Astrocyte of the cerebellum (primary cell): ENCODE measurements at places on chromosomes 16 and 17.
A peak's percentile ranks its signal among the peaks of the same experiment; 100 is the strongest.

DNA sequence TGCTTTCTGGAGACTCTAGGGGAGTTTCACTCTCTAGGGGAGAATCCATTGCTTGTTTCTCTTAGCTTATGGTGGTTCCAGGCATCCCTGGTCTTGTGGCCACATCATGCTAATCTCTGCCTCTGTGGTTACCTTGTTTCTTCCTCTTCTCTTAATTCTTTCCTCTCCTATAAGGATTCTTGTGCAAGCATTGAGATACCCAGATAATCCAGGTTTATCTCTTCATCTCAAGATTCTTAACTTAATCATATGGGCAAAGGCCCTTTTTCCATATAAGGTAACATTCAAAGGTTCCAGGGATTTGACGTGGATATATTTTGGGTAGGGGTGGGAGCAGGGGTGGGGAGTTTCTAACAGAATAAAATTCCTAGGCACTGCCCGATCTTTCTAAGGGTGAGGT, 32.6 kb downstream of the FAM20A start:
- no peak for DNase-seq

GRCh38 chr17:79795795-79796443, 958 bp downstream of the CBX8 start:
- no peak for DNase-seq

DNA sequence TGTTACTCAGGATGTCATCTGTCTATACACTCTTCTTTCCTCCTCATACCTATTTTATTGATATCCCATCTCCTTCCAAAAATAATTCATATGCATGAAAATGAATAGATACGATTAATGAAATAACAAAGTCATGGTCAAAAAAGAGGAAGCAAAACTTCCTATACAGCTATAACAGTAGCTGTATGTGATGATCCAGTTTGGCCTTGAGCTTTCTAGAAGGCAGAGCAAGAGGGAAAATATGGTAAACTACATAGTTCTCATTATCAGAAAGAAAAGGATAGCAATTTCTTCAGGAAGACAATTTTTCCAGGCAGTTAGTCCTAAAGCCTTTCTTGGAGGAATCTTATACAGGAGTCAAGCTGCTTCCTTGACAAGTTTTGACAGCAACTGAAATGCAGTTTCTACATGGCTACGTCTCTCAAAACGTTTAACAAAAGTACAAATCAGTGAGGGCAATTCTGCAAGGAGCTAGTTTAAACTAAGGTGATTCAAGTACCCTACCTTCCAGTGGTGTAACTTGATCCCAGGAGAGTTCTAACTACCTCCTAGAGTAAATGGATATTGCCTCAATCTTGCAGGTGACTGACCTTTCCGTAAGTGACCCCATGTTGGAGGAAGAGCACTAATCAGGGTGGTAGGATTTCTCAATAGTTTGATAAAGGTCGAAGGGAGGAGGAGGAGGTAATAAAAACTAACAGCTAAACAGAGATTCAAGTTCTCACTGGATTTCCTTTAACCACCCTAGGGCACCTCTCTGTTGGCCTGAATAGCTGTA, 1.0 kb downstream of the SPAG5 start:
- DNase-seq: no peak

- DNase-seq: no peak
Measured at GRCh38 chr16:87851601-87852000, 17.7 kb downstream of the SLC7A5 start.

DNA sequence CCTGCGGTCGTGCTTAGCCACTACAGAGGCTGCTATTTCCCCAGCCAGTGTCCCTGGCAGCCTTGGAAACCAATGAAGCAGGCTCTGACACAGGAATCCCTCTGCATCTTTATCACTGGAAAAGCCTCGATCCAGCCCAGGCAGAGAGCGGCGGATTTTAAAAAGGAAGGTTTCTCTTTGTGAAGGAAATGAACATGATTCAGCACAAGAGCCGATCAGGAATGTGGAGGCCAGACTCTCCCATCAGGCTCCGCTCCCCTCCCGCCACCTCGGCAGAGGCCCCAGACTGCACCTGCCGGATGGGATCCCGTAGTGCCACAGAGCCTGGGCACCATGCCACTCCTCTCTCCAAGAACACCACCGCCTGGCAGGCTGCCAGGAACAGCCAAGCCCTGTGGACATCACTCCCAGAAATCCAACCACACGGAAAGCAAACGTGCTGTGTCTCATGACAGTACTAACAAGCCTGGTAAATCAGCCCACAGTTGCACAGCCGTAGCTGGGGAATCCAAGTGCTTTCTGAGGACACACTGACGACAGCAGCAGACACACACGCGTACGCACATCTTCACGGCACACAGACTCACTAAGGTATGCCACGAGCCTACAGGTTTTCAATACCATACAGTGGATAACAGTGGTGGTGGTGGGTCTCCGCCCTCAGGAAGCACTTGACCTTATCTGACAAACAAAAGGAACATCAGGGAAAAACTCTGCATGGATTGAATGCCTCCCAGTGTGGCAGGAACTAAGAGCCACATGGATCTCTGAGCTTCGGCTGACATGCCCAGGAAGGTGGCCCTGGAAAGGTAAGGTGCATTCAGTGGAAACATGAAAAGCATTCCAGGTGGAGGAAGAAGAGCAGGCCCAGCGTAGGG, 5.4 kb downstream of the LRRC75A start:
- DNase-seq: peak; percentile 55

- DNase-seq: no peak
Measured at GRCh38 chr17:30905742-30906100, 317 bp downstream of the TEFM start.

GRCh38 chr16:84058664-84059063, 16.1 kb upstream of the SLC38A8 start:
- DNase-seq: no peak

- no peak for DNase-seq
Measured at GRCh38 chr17:10177131-10177912, 21.1 kb downstream of the GAS7 start.

- no peak for DNase-seq
Measured at GRCh38 chr16:3952737-3953131, 72.2 kb upstream of the CREBBP start.

DNA sequence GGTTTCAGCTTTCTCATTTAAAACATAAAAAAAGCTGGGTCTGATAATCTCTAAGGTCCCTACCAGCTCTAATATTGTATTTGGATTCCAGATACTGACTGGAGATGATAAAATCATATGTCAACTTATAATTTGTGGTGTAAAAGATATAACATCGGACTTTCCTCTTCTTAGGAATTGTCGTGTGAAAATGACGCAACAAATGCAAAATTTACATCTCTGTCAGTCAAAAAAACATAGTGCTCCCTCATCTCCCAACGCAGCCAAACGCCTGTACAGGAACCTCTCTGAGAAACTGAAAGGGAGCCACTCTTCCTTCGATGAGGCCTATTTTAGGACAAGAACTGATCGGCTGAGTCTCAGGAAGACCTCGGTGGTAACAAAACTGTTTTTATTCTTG, 197.3 kb downstream of the ANKFN1 start:
- DNase-seq: no peak

GRCh38 chr16:68519225-68519745, 19.8 kb upstream of the ZFP90 start:
- no peak for DNase-seq

GRCh38 chr16:10558746-10559641, 21.4 kb downstream of the EMP2 start:
- peak; percentile 40 for DNase-seq

- DNase-seq: no peak
Measured at GRCh38 chr17:60645918-60646523, 31.6 kb upstream of the BCAS3 start.

- no peak for DNase-seq
Measured at GRCh38 chr17:78228176-78228575, 3.3 kb upstream of the TMEM235 start.

DNA sequence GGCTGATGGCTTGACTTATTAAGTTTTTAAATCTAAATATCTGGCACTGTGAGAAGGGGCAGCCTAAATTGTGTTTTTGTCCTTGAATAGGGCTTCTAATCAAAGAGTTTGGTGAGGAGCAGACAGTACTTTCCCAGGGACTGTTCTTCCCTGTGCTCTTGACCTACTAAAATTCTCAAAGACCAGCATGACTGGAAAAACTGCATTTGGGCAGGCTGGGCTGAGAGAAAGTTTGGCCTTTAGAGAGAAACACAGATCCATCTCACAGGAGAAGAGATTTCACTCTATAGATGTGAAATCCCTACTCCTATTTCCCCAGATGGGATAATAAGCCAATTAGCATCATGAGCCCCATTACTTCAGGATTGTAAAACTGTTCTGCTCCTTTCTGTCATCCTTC, 7.3 kb downstream of the PCTP start:
- no peak for DNase-seq

GRCh38 chr16:86710602-86710950, 132.2 kb downstream of the FOXL1 start:
- DNase-seq: no peak

DNA sequence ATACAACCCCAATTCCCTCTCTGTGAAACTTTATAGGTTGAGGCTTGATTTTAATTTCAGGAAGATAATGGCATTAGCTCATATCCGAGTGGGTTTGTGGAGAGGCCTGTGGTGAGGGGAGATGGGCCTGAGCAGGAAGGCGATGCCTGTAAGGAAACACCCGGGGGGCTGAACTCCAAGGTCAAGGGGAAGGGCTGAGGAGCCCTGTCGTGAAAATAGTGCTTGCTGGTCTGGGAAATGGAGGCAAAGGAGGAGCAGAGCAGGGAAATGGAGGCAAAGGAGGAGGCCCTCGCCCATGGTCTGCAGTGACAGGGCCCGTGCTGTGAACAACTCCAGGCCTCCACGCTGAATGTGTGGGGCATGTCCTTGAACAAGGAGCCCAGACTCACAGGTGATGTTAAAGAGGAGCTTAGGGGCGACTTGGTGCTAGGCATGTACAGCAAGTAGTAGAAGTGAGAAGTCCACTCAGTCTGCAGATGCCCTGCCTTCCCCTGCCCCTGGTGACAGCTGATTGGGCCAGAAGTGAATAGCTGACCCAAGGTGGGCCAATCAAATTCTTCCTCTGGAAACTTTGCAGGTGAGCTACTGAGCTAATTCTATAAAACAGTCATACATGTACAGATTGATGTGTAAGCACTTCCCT, 38.1 kb downstream of the MRPS23 start:
- DNase-seq: no peak

DNA sequence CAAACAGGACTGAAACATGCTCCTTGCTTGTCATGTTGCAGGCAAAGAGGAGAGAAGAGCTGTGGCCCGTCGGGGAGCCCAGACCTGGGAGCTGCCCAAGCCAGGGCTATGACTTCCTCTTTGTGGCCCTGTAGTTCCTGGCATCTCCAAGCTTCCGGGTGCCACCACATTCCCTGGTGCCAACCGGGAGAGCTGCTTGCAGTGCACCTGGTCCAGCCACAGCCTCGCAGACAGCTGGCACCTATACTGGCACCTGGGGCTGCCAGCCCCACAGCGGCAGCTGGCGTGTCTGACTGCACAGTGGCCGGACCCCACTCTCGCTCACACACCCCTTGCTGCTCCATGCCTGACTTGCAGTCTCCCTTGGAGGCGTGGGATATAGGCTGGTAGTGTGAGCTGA, 37.1 kb upstream of the FOXJ1 start:
- DNase-seq: no peak

- no peak for DNase-seq
Measured at GRCh38 chr16:5918567-5919130, 821.1 kb upstream of the EEF2KMT start.

DNA sequence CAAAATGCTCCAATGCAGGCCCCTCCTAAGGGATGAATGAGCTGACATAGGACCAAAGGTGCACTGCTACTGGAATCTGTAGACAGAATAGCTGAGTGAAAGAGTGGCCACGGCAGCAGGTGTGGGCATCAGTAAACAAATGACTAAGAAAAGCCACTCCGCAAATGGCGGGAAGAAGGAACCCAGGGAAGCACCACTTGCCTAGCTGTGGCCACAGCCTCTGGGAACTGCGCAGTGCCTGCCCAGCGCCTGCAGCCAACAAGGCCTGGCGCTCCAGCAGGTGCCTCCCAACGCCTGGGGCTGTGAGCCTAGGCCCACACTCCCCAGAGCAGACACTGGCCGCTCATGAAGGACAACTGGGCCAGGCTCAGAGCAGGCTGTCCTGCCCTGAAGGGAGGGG, 11.8 kb downstream of the PEMT start:
- DNase-seq: no peak

GRCh38 chr16:79863128-79864031, 262.8 kb upstream of the MAF start:
- no peak for DNase-seq

GRCh38 chr17:80981062-80981902, 10.4 kb upstream of the CHMP6 start:
- DNase-seq: no peak

- DNase-seq: no peak
Measured at GRCh38 chr16:30395992-30396585, 869 bp downstream of the ZNF48 start.

- DNase-seq: no peak
Measured at GRCh38 chr17:75124819-75125162, 6.8 kb downstream of the NT5C start.

DNA sequence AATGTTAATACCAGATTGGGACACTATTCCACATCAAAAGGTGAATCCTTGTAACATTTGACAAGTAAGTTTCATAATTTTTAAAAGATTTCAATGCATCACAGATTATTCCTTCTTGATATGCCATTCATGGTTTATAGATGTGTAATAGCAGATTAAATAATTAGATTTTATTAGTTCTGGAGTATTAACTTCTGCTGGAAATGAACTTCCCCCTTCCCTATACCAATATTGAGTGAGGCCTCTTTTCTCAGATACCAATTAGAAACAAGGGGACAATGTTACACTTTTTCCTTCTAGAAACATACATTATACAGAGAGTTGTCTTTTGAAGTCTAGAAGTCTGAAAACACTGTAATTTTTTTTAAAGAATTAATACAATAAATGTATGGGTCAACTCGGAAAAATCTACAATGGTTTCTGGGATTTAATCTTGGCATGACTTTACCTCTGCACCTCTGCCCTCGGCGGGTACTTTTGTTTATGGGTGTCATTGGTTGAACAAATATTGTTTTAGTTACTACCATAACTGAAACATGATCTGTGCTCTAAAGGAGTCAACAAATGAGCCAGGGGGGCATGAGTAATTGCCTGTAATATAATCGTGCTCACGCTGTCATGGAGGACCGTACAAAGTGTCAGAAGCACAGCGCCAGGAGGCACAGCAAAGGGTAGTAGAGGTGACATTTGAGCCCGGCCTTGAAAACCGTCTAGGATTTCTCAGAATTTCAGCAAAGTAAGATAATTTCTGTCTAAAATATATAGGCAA, 8.2 kb downstream of the LRRC37B start:
- DNase-seq: no peak

DNA sequence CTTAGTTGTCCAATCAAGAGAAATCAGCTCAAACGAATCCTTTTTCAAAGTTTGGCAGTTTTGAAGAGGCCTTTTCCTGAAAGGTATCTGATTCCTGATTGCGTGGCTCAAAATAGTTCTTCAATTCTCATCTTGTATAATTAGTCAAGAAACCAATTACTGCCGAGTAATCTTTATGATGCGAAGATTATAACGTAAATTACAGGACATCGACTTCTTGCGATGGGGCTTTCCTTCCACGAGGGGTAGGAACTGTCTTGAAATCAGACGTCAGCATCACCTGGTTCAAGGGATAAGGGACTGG, 644 bp upstream of the ARL2BP start:
- no peak for DNase-seq

GRCh38 chr17:31060791-31061550, 33.8 kb upstream of the NF1 start:
- no peak for DNase-seq
